CD4-positive, alpha-beta T cell treated with Interleukin-15 for 1 hour (primary cell): ENCODE measurements at places on chromosomes 1 and 21.

- no peak for DNase-seq
Observed at GRCh38 chr1:96020378-96020777, 701.2 kb upstream of the PTBP2 start.

DNA sequence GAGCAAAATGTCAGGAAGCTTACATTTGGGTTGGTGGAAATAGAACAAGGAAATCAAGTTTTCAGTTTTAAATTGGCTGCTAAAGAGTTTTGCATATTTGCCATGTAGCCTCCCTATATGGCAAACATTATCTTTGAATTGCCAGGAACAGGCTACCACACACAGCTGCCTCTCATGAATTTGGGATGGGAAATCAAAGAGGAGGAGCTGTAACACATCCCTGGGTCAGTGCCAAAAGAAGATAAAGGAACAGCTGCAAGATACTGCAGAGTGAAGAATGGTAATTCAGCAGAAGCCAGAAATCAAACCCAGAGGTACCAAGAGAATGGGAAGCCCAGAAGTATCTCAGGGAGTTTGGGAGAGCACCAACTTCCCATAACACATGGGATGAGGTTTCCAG lies 18.6 kb upstream of the RASAL2 start:
- no peak for DNase-seq

DNA sequence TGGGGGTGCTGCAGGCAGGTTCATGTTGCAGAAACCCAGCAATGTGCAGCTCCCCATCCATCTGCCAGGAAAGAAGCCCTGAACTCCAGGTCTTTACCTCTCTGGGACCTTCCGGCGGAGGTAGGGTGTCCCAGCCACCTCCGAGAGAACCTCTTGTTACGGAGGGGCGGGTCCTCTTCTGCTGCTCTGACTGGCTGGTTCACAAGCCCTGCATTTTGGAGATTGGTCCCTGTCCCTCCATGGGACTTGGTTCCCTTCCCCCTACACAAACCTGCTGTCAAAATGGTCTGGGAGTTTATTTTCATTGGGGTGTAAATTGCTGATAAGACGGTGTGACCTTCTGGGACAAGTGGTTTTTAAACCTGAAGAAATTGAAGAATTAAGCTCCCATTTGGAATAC lies 8.0 kb upstream of the CELSR2 start:
- no peak for DNase-seq

DNA sequence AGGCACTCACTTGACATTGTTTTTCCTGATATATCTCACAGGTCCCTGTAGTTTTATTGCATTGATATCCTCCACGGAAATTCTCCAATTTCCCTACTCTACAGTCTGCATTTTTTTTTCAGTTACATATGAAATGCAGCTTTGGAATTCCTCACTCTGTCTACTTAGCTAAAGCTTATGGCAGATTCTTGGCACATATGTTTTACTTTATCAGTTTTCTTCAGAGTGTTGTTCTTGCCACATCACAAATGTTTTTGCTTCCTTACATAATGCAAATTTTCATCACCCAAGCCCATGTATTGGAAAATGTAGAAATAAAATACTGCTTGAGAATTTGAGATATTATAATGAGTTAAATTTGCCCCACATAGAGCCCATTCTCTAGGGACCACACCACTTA lies 1895.1 kb downstream of the MRPL39 start:
- DNase-seq = no peak

DNA sequence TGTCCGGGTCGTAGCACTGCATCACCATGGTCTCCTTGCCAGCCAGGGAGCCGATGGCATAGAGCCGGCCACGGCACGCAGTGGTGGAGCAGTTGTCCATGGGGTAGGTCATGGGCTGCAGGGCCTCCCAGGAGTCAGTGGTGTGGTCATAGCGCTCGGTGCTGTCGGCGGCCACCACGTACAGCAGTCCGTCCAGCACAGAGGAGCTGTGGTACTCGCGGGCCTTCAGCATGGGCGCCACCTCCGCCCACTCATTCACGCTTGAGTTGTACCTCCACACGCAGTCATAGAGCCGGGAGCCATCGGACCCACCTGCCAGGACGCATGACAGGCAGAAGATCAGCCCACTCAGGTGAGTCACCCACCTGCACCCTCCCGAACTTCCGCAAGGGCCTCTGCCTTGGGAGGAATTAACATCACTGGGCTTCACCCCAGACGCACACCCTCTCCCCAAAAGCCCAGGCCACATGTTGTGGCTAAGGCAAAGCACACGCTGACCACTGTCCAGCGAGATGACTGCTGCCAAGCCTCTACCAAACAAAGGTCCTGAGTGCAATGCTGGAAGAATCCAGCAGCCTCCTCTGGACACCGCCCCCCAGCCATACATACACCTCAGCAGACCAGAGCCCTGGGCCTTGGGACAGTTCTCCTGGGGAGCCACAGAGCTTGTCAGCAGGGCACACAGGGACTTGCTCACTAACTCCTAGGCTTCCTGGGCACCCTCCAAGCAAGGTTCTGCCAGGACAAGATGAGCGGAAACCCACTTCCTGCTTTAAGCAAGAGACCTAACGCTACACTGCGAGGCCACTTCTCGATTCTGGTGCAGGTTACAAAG lies 3.3 kb downstream of the KLHL21 start:
- peak; percentile 55 for DNase-seq

DNA sequence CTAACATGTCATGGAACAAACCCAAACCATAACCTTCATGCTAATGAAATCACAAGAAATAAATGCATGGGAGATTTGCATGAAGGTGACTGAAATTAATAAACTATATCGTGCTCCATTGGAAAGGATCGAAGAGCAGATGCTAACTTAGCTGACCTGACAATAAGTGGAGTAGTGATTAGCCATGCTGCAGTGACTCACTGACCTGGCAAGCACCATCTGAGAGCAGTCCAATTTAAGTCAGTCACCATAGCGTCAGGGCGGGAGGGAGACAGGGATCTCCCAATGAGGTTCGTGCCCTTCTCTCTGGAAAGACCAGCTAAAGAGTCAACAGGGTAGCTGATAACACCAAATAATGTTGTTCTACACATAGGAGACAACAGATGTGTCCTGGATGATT lies 21.5 kb downstream of the OLIG2 start:
- no peak for DNase-seq
